ENCODE measurements at places on chromosomes 2 and 18.
A peak's percentile ranks its signal among the peaks of the same experiment; 100 is the strongest.

- no peak for DNase-seq
Measured at GRCh38 chr2:7899241-7899640, 782.6 kb upstream of the ID2 start.

GRCh38 chr2:220394433-220394832 lies 767.0 kb downstream of the SLC4A3 start:
- peak; percentile 66 for DNase-seq

DNA sequence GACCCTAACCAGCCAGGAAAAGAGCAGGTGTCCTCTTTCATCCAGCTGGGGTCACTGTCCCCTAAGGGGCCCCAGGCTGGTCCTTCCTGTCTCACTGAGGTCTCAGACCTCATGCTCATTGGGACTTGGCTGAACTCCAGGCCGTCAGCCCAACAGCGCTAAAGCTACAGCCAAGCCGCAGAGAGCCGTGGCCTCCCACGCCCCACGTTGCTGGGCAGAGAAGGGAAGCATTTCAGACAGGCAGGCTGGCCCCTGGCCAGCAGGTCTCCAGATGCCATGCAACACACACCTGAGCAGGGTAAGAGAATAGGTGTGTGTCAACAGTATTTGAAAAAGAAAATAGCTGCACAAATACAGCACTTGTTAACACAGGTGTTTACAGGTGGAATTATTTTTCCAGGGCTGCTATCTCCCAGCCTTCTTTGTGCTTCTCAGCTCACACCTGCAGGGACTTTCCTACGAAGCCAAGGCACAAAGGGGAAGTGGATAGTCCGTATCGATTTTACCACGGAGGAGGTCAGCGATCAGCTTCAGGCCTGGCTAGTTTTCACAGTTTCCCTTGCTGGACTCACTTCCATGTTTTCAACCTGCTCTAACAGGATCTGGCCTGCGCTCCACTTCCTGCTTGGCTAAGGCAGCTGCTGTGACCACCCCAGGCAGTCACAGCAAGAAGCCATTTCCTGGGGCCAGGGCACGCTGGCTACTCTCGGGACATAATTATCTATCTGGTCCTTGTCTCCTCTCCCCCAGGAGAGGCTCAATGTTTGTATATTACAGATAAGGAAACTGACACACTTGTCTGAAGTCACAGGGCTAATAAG lies 156.1 kb upstream of the ID2 start:
- peak; percentile 26 for DNase-seq

DNA sequence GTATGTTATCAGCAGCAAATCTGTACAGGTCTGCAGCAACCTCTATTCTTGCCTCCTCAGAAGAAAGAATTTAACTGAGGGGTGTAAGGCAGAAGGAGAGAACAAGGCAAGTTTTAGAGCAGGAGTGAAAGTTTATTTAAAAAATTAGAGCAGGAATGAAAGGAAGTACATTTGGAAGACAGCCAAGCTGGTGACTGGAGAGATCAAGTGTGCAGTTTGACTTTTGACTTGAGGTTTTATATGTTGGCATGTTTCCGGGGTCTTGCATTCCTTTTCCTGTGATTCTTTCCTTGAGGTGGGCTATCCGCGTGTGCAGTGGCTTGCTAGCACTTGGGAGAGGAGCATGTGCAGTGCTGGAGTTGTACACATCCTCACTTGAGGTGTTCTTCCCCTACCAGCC lies 16.5 kb upstream of the CERS6 start:
- peak; percentile 45 for DNase-seq

DNA sequence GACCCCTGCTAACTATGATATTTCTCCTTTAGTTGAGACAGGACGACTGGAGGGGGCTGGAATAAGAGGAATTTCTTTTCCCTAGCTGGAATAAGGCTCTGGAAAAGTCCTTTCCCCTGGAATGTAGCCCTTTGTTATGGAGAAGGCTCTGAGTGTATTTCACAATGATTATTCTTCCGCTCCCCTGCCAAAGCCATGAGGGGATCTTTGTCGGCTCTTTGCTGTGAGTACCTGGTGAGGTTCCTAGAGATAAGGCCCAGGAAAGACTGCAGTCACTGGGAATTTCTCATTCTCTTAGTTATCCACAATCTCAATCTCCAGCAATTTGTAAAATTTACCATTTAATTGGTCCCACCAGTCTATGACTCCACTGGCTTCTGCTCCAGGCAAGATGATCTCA lies 340.2 kb upstream of the HNRNPA3 start:
- no peak for DNase-seq

GRCh38 chr2:19879120-19879519 lies 22.7 kb downstream of the TTC32 start:
- DNase-seq, result peak; percentile 47

DNA sequence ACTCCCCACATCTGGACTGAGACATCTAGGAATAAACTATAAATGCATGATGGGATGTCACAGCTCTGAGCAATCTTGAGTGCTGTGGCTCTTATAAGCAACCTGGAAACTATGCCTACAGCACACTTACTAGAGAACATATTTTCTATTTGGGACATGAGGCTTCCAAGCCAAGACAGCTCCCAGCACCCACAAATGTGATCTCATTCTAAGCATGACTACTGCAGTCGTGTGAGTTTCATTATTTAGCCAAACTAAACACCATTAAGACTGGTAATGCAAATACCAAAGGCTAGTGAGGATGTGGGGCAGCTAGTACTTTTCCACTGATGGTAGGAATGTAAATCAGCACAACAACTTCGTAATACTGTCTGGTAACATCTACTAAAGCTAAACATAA lies 72.5 kb downstream of the RTTN start:
- peak; percentile 95 for DNase-seq

GRCh38 chr18:58288921-58289797 lies 245.1 kb downstream of the NEDD4L start:
- no peak for DNase-seq

DNA sequence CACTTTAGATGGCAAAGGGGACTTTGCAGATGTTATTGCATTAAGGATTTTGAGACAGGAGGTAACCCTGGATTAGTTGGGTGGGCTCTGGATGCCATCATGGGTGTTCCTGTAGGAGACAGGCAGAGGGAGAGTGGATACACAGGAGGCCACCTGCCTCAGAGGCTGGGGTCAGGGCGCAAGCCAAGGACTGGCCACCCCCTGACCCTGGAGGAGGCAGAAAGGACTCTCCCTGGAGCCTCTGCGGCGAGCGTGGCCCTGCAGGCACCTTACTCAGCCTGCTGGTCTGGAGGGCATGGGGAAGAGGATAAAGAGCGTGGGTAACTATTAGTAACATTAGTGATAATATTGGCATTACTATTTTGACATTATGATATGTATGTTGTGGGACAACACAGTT lies 21.6 kb upstream of the OTOS start:
- DNase-seq, result no peak

DNA sequence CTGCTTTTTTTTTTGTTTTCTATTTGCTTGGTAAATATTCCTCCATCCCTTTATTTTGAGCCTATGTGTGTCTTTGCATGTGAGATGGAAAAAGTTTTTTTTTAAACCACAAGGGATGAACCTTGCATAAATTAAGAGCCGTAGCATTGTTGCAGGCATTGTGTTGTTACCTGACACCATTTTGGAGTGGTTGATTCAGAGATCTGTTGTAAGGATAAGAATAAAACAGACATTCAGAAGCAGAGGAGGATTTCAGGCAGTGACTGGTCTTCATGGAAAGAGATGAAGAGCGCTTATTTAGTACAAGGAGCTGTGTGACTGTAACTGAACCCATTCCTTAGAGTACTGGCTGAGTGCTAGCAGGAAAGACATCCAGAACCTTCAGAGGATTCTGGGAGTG lies 101.2 kb downstream of the LTBP1 start:
- DNase-seq, result peak; percentile 26

GRCh38 chr2:150586858-150587257 lies 99.4 kb upstream of the RND3 start:
- peak; percentile 84 for DNase-seq

DNA sequence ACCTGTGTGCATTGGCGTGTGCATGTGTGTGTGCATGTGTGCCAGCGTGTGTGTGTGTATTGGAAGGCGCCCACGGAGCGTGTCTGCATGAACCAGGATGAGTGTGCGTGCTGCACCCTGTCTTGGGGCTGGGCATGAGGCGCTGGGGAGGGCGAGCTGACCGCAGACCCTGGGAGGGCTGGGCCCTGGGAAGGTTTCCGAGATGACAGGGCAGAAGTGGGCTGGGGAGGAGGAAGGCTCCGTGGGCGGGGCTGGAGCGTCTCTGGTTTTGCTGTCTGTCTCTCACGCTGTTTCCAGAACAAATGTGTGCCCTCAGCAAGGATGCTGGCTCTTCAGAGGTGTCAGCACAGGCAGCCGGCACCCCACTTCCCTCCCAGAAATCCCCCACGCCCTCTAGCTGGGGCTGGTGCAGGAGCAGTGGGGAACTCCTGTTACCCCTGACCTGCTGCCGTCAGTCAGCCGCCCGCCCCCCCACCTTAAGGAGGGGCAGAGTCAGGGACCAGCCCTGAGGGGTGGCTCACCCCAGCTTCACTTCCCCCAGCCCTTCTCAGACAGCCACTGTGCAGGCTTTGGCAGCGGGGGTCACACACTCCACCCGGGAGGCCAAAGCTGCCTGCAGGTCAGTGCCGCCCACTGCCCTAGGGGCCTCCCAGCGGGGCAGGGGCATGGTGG lies at the start of gene GPR35:
GPR35 (plus strand) TSS at position 531 of the 672 bp plus-strand sequence. CDS start 4,473 bp downstream, outside the sequence.
- DNase-seq, result peak; percentile 75

DNA sequence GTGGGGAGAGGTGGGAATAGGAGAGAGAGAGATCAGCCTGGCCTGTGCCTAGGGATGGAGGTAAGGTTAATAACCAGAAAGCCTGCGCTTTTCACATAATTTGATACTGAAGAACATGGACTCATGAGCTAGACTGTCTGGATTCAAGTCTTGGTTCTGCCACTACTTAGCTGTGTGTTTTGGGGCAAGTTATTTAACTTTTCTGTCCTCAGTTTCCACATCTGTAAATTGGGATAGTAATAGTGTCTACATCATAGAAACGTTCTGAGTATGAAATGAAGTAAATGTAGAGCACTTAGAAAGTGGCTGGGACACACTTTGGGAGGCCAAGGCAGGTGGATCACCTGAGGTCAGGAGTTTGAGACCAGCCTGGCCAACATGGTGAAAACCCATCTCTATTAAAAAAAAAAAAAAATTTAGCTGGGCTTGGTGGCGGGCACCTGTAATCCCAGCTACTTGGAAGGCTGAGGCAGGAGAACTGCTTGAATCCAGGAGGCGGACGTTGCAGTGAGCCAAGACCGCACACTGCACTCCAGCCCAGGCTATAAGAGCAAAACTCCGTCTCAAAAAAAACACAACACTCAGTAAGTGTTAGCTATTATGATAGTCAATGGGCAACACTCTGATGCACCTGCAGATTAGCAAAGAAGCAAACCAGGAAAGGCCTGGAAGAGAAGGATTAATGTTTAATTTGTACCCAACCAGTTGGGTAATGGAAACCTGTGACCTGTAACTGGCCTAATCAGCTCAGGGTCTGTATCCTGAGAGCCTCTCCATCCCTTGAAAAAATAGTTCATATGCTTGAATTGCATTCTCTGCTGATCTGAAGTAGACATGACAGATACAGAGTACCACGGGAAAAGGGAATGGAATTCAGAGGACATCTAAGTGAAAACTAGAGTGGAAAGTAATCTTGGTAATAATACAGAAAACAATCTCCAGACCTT lies 6.8 kb downstream of the GALM start:
- no peak for DNase-seq

DNA sequence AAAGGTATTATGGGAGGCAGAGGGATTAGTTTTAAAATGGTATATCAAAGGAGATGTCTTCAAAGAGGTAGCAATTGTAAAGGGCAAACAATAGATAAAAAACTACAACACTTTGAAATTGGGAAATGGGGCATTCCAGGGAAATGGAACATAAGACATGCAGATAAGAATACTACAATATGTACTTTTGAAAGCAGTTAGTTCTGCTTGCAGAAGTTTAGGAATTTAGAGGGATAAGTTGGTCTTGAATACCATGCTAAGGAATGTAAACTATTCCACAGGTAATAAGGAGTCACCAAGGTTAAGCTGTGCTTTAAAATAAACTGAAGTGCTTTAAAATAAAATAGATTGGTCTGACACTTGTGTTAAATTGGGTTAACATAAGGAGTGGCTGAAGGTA lies 571.7 kb upstream of the ACVR2A start:
- DNase-seq, result no peak

DNA sequence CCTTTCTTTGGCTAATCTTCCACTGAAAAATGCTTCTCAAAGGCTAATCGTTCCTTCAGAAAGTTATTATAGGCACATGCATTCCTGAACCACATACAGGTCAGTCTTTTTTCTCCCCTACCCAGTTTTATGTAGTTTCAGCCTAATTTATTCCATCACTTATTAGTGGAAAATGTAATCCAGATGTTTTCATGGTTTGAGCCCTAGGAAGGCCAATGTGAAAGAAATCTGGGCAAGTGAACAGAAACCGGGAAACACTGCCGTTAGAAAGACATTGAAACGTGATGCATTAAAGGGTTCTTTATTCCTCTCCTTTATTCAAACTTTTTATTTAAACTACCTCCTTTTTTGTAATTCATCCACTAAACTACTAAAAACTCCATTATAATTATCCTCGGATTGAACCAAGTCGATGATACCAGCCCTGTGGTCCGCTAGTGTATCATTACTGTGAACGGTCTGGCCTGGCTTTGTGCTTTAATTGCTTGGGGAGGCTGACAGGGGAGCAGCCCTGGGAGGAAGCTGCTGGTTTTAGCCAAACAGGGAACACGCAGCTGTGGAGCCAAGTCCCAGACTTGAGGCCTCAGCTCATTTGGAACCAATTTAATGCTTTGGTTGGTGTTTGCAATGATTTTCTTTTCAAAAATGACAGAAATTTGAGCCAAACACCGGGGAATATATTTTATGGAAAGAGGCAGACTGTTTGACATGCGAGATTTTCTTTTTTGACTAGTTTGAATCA lies 149.2 kb downstream of the ARHGAP28 start:
- peak; percentile 23 for DNase-seq

- DNase-seq, result peak; percentile 10
Measured at GRCh38 chr2:180495606-180496005, 484.8 kb upstream of the UBE2E3 start.

- peak; percentile 76 for DNase-seq
Measured at GRCh38 chr2:41965909-41966295, 81.9 kb upstream of the PKDCC start.

GRCh38 chr2:205814039-205814364 lies 131.7 kb downstream of the NRP2 start:
- DNase-seq, result no peak
